Stomach (tissue), 19 donors: ENCODE measurements at places on chromosomes 3 and 15. TPM values are rescaled to one million over a fixed set of nuclear protein-coding genes. Genes with fewer than 3 reads are reported as not detected.

CEP63 gene
- 104 TPM for total RNA-seq

SPINK8 gene
- not detected for total RNA-seq

DNA sequence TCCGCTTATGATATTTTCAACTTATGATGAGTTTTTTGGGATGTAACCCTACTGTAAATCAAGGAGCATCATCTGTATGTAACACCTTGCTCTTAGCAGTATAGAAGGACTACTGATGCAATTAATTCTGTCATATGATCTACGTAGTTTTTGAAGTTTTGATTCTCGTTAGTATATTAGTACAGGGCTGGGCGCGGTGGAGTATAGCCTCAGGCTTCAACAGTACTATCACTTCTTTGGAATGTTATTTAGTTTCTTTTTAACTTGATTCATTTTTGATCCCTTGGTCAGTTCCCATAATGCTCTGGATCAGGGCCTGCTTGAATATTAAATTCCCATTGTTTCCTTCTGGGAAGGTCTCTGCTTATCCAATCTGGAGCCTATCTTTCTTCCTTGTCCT lies 23.9 kb upstream of the AP4E1 start:
- H3K27me3 ChIP-seq: no peaks in the 10 kb centered on the region
- peaks cover 18% of the 10 kb centered on the region for H3K4me1 ChIP-seq
- no peak for DNase-seq
- no peak overlapping the region for H3K4me3 ChIP-seq
- no peaks in the 10 kb centered on the region for H3K36me3 ChIP-seq

GRCh38 chr15:77569729-77570125 lies 63.0 kb downstream of the LINGO1 start:
- peak overlapping the region; percentile 45 for H3K4me3 ChIP-seq
- no peaks in the 10 kb centered on the region for H3K27me3 ChIP-seq
- H3K36me3 ChIP-seq: no peaks in the 10 kb centered on the region
- peak overlapping the region; percentile 32 for H3K27ac ChIP-seq
- H3K4me1 ChIP-seq: peaks cover 5% of the 10 kb centered on the region

RHOV gene
- not detected for total RNA-seq

ATP13A5 gene
- 2.0 TPM for total RNA-seq

DNA sequence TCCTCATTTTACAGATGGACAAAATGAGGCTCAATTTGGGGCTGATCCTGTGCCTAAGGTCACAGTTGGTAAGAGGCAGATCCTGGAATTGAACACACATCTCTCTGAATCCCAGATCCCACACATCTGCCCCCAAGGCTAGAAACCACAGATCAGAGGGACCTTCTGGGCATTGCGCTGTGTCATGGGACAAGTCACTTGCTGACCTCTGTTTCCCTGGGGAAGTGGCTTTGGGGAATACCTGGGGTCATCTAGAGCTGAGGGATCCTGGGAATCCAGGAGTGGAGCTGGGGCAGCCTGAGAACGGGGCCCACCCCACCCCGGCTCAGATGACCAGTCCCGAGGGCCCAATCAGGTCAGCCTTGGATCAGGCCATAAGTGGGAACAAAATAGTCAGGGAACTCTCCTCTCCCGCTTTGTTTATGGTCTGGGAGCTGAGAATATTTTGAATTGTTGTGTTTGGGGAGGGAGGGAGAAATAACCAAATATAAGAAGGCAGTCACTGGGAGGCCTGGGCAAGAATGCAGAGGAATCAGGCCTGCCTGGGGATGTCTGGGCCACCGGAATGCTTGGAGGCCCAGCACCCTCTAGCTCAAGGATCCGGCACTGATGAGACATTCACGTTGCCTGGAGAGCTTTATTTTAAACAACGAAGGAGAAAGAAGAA lies 8.8 kb upstream of the SLC6A6 start:
- peak overlapping the region; percentile 26 for H3K27ac ChIP-seq
- H3K4me3 ChIP-seq: no peak overlapping the region
- H3K4me1 ChIP-seq: peaks cover 4% of the 10 kb centered on the region
- no peak for DNase-seq
- H3K27me3 ChIP-seq: no peaks in the 10 kb centered on the region
- no peaks in the 10 kb centered on the region for H3K36me3 ChIP-seq

- peak; percentile 15 for DNase-seq
- H3K27ac ChIP-seq: no peak overlapping the region
- peaks cover 28% of the 10 kb centered on the region for H3K4me1 ChIP-seq
- no peak overlapping the region for H3K4me3 ChIP-seq
- no peaks in the 10 kb centered on the region for H3K36me3 ChIP-seq
Observed at GRCh38 chr3:100915706-100916495, 77.3 kb downstream of the ABI3BP start.

GRCh38 chr15:42042602-42043400 lies 22.0 kb upstream of the PLA2G4E start:
- H3K4me3 ChIP-seq: no peak overlapping the region
- no peak for DNase-seq
- H3K36me3 ChIP-seq: no peaks in the 10 kb centered on the region
- no peaks in the 10 kb centered on the region for H3K27me3 ChIP-seq
- no peaks in the 10 kb centered on the region for H3K4me1 ChIP-seq
- H3K27ac ChIP-seq: no peak overlapping the region

DNA sequence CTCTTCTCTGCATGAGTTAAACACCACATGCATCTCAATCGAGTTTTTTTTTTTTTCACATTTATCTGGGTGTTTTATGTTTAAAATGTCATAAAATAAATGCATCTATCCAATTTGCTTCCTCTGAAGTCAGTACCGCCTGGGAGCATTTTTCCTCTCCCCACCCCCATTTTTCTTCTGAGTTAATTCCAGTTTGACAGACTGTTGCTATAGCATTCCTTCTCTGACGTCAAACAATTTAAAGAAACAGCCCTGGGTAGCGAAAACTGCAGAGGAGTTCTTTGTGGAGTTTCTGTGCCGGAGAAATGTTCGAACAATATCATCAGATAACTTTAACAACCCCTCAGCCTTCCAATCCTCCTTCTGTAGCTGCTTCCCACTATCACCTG lies 900 bp upstream of the GNB4 start:
- no peaks in the 10 kb centered on the region for H3K4me1 ChIP-seq
- peak overlapping the region; percentile 74 for H3K4me3 ChIP-seq
- no peaks in the 10 kb centered on the region for H3K36me3 ChIP-seq
- H3K27ac ChIP-seq: peak overlapping the region; percentile 85

DNA sequence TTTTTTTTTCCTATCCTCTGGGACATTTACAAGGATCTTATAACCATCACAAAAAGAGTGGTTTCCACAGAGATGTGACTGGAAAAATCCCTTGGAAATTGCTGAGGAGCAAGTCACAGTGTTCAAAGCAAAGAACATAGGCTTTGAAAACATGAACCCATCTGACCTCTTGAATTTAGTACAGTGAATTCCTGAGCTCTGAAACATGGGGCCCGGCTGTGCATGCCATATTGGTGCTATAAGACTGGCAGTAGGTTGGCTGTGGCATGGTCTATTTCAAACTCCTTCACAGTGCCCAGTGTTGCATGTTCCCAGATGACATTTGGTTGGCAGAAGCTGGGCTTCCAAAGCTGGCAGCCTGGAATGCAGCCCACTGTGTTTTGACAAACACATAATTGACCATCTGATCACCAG lies 202.2 kb downstream of the TIGIT start:
- H3K4me3 ChIP-seq: no peak overlapping the region
- H3K27ac ChIP-seq: no peak overlapping the region
- DNase-seq: no peak
- H3K4me1 ChIP-seq: no peaks in the 10 kb centered on the region
- H3K27me3 ChIP-seq: no peaks in the 10 kb centered on the region
- H3K36me3 ChIP-seq: no peaks in the 10 kb centered on the region

GRCh38 chr15:52717481-52717880 lies 38.3 kb upstream of the ATOSA start:
- H3K27me3 ChIP-seq: no peaks in the 10 kb centered on the region
- H3K36me3 ChIP-seq: no peaks in the 10 kb centered on the region
- H3K4me3 ChIP-seq: no peak overlapping the region
- no peak overlapping the region for H3K27ac ChIP-seq

THRB gene
- 21.9 TPM for total RNA-seq

IQCF5 gene
- not detected for total RNA-seq

- no peaks in the 10 kb centered on the region for H3K4me1 ChIP-seq
- no peaks in the 10 kb centered on the region for H3K36me3 ChIP-seq
- no peak overlapping the region for H3K4me3 ChIP-seq
- DNase-seq: no peak
Observed at GRCh38 chr3:171672124-171672523, 138.2 kb downstream of the PLD1 start.

- H3K27me3 ChIP-seq: no peaks in the 10 kb centered on the region
- H3K27ac ChIP-seq: no peak overlapping the region
- no peak for DNase-seq
- H3K4me3 ChIP-seq: no peak overlapping the region
Observed at GRCh38 chr3:119324899-119325298, 30.7 kb downstream of the ARHGAP31 start.

THBS1 gene
- 112 TPM for total RNA-seq

ACKR2 gene
- not detected for total RNA-seq

CGNL1 gene
- total RNA-seq: 36.2 TPM

DNA sequence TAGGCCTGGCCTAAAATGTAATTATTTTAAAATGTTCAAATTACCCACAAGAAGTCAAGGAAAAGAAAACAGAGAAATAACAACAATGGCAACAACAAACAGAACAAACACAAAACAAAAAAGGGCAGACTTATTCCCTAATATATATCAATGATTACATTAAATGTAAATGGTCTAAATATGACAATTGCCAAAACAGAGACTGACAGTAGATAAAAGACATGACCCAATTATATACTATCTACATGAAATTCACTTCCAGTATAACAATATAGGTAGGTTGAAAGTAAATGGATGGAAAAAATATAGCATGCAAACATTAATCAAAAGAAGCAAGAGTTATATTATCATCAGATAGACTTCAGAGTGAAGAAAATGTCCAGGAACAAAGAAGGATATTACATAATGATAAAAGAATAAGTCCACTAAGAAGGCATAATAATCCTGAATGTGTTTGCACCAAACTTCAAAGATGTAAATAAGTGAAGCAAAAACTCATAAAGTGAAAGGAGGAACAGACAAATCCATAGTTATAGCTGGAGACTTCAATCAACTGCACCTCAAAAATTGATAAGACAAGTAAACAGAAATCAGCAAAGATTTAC lies 6.5 kb downstream of the SEC22C start:
- peaks cover 1% of the 10 kb centered on the region for H3K4me1 ChIP-seq
- no peak overlapping the region for H3K27ac ChIP-seq
- DNase-seq: no peak
- H3K27me3 ChIP-seq: no peaks in the 10 kb centered on the region

- DNase-seq: no peak
- no peaks in the 10 kb centered on the region for H3K36me3 ChIP-seq
- peaks cover 16% of the 10 kb centered on the region for H3K4me1 ChIP-seq
- H3K27me3 ChIP-seq: no peaks in the 10 kb centered on the region
- H3K27ac ChIP-seq: no peak overlapping the region
Observed at GRCh38 chr15:56815247-56815646, 81.9 kb upstream of the ZNF280D start.

CAND2 gene
- total RNA-seq: 5.3 TPM

GRCh38 chr3:67048715-67049074 lies 50.6 kb downstream of the KBTBD8 start:
- no peak overlapping the region for H3K27ac ChIP-seq
- H3K27me3 ChIP-seq: no peaks in the 10 kb centered on the region
- DNase-seq: no peak
- no peaks in the 10 kb centered on the region for H3K36me3 ChIP-seq
- H3K4me1 ChIP-seq: no peaks in the 10 kb centered on the region

OCA2 gene
- 0.89 TPM for total RNA-seq

- H3K4me1 ChIP-seq: no peaks in the 10 kb centered on the region
- DNase-seq: no peak
- no peak overlapping the region for H3K27ac ChIP-seq
- no peak overlapping the region for H3K4me3 ChIP-seq
- no peaks in the 10 kb centered on the region for H3K36me3 ChIP-seq
Observed at GRCh38 chr3:24641628-24642027, 147.0 kb upstream of the THRB start.

- peak; percentile 40 for DNase-seq
- no peak overlapping the region for H3K4me3 ChIP-seq
- no peaks in the 10 kb centered on the region for H3K27me3 ChIP-seq
- no peaks in the 10 kb centered on the region for H3K36me3 ChIP-seq
Observed at GRCh38 chr3:59052803-59053411, 3.1 kb upstream of the CFAP20DC start.

DNA sequence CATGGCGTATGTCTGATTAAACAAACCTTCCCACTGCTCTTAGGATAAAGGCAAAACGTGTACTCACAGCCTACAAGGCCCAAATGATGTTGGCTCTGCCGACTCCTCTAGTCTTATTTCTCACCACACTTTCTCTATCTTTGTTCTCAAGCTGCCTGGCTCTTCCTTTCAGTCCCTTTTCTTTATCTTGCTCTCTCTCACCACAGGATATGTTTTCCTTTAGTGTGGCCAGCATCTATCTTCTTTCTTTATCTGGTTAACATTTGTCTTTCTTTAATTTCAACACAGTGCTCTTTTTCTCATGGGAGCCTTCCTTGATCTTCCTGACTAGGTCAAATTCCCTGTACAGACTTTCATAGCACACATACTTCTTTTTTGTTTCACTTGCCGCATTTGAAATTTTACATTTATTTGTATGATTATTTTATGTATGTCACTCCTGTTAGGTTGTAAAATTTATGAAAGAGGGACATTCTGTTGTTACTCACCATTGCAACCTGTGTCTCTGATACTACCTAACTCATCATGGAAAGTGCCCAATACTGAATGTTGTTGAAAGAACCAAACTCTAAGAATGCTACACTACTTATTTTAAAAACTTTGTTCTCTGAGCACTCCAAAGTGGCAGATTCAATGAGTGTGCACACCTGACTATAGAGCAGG lies 328.9 kb upstream of the CBLB start:
- H3K27ac ChIP-seq: no peak overlapping the region
- H3K27me3 ChIP-seq: no peaks in the 10 kb centered on the region
- no peaks in the 10 kb centered on the region for H3K36me3 ChIP-seq
- no peaks in the 10 kb centered on the region for H3K4me1 ChIP-seq

GRCh38 chr3:12280357-12280806 lies 8.5 kb upstream of the PPARG start:
- DNase-seq: no peak
- no peaks in the 10 kb centered on the region for H3K36me3 ChIP-seq
- no peak overlapping the region for H3K27ac ChIP-seq

- no peak overlapping the region for H3K4me3 ChIP-seq
- H3K27me3 ChIP-seq: no peaks in the 10 kb centered on the region
- H3K36me3 ChIP-seq: peaks cover 1% of the 10 kb centered on the region
- peaks cover 86% of the 10 kb centered on the region for H3K4me1 ChIP-seq
- peak overlapping the region; percentile 94 for H3K27ac ChIP-seq
Observed at GRCh38 chr15:31367021-31367729, 40.5 kb downstream of the KLF13 start.

NLGN1 gene
- total RNA-seq: not detected
